H4 (cell line): ENCODE measurements at places on chromosomes 7 and 10. TPM values are rescaled to one million over a fixed set of nuclear protein-coding genes. Genes with fewer than 3 reads are reported as not detected.

GRCh38 chr7:158753900-158754299 lies 49.3 kb upstream of the NCAPG2 start:
- DNase-seq, result no peak

DNA sequence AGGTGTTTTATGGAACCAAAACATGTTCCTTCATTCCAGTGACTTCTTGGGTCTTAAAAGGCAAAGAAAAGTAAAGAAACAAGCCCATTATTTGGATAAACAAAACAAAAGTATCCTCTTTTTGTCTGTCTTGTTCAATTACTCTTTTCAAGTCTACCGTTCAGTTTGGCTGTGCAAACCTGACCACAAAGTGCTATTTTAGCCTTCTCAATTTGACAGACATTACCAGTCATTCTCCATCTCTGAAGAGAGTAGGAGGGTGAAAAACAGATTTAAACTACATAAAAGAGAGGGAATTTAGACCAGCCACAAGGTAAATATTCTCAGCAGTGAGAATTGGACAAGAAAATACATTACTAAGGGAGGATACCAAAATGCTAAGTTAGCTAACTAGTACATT lies 145.2 kb downstream of the GRM3 start:
- DNase-seq, result no peak

Gene STEAP2
- total RNA-seq, result 5.8 and 9.0 TPM in 2 replicates

DNA sequence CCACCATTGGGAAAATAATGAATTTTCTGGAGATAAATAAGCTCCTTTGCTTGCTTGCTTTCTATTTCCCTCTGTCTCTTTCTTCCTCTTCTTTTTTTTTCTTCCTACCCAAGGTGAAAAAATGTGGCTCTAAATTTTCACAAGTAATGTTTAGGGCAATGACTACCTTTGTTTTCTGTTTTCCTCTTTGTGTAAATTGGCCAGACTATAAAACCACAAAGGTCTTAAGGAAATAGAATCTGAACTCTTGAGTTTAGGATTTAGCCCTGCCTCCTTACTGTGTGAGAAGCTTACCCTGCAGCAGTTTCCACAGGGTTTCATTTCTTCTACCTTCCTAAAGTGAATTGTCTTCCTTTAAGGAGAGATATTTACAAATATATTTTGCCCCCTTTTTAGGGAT lies 330.4 kb downstream of the ARL4A start:
- peak; percentile 68 for DNase-seq

- DNase-seq, result peak; percentile 43
Observed at GRCh38 chr7:87318741-87319140, 26.7 kb upstream of the CROT start.

GRCh38 chr10:90308223-90308622 lies 549.6 kb downstream of the HTR7 start:
- DNase-seq, result no peak

Gene CALD1
- total RNA-seq, result 152 and 195 TPM in 2 replicates

DNA sequence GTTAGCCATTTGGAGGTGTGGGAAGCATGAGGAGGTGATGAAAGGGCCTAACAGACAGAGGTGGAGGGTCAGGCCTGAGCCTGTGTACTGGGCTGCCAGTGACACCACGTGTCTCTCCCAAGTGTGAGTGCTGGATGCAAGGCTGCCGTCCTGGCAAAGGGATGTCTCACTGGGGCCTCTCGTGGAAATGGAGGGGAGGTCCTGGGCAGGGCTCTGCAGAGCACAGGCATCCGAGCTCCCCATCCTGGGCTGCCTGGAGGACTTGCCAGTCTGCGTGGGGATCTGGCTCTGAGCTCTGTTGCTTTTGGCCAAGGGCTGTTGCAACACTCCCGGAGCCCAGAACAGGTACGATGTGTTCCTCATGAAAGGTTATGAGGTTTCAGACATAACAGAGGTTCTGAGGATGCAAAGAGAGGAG lies 77.3 kb downstream of the GRK5 start:
- DNase-seq, result no peak

Gene MOGAT3
- not detected in 2 replicates for total RNA-seq

- no peak for DNase-seq
Observed at GRCh38 chr10:114307731-114308130, 68.7 kb downstream of the VWA2 start.

Gene NKX1-2
- 0.02 TPM in 1 of 2 replicates, not detected in the other for total RNA-seq

DNA sequence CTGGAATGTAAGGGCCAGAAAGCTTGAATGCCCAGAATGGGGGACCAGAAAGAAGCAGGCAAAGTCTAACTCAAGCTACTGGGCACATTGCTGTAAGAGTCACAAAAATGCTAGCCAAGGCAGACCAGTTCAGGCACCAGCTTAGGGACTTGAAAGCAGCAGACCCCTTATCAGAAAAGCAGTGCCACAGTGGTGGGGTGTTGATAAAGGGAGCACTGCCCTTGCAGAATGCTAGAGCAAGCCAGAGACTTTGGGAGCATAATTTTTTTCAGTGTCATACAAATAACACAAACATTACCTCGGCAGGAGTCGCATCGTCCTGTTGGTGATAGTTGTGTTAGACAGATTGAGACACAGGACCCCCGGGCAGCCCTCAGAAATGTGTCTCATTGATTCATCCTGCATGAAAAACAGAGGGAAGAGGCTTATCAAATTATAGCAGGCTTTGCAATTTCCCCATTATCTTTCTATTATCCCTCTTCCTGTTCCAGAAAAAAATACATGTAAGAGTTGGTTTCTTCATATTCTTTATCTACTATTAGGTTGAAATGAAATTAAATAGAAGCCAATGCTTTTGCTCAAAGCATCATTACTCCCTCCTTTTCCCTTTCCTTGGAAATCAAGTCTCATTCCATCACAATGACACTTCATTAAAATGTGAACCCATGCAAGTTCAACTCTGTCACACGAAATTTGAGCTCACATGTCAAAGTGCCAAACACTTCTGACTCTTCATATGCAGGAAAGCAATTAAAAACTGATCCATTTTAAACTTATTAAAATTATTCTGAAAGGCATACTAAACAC lies 13.4 kb downstream of the LRRC17 start:
- DNase-seq, result no peak

GRCh38 chr7:43559171-43559945 lies 23.6 kb upstream of the STK17A start:
- DNase-seq, result no peak

DNA sequence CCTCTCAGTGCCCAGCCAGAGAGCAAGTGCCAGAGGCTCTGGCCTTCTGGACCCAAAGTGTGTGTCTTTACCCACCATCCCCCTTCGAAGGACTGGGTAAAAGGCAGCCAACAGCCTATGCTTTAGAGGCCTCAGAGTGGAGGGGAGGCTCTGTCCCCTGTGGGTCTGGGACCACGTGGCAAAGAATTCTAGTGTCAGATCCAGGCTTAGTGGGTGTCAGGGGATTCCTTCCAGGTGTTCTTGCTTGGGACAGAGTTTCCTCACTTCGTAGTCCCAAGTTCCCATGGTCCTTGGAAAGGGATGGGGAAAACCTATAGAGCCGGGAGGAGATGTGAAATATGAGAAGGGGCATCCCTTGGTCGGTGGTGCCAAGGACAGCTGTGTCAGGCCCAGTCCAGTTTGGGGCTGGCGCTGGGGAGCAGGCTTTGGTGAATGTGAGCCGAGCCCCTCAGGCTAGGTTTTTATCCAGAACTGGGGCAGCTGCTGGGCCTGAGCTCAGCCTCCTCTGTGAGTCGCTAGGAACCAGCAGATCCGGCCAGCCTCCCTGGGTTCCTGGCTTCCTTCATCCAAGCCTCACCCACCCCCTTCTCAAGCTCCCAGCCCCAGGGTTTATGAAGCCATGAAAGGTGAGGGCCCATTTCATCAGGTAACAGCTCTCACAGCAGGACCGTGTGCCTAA lies 71.2 kb downstream of the C10orf105 start:
- DNase-seq, result no peak

DNA sequence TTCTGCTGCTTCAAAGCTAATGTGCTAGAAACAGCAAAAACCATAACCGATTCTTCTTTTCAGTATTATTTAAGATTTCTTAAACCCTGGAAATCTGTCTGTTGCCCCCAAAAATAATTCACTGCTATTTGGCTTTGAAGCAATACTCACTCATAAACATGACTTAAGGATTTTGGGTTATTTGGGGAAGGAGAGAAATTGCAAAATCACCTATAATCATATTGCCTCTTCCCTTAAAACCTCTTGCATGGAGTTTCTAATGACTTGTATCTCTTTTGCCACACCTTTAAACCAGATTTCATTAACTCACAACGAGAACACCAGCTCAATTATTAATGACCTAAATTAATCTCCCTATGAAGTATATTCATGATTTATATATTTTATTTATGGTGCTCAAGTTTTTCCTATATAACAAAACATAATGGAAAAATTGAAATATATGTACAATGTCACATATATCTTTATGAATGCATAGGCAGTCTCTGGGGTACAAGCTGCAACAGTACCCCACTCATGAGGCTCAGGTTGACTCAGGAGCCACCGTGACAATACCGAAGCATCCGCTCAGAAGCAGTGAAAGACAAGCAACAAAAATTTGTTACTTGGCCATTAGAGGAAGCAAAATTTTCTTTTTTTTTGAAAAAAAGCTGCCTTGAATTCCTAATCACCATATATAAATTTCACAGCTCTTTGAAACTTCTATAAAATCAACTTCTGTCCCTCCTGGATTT lies 3.0 kb downstream of the NAMPT start:
- DNase-seq, result no peak

GRCh38 chr7:20329389-20330238 lies 1.1 kb upstream of the ITGB8 start:
- peak; percentile 96 for DNase-seq

GRCh38 chr7:21912931-21913780 lies 32.5 kb downstream of the CDCA7L start:
- no peak for DNase-seq

GRCh38 chr10:14063531-14064285 lies 267.0 kb downstream of the FRMD4A start:
- no peak for DNase-seq

GRCh38 chr7:17968791-17969715 lies 28.8 kb upstream of the SNX13 start:
- DNase-seq, result no peak

Gene ADRA2A
- total RNA-seq, result not detected in 2 replicates

DNA sequence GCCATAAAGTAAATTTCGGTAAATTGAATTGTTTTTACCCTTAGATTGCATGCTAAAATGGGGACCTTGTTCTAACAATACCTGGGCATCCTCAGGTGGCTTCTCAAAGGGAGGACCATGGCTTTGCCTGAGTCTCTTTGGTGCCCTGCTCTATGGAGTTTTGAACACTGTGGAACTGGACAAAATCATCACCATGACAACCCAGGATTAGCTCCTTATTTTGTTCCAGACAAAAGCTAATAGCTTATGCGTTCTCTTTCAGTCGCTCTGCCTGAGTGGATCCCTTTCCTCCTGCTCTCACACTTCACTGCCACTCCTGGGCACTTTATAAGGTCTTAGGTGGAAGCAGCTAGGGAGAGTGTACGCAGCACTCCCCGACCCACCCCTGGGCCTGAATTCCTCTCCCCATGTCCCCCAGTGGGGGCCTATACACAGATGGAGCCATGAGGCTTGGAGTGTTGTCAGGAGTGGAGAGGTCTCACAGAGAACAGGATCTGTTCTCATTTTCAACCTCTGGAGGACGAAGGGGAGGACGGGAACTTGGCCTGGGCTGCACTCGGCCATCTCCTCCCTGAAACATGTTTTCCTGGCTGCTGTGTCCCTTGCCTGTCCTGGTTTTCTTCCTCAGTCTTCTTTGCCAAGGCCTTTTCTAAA lies 19.0 kb downstream of the ADCYAP1R1 start:
- no peak for DNase-seq

GRCh38 chr10:131784363-131785120 lies 116.3 kb upstream of the PPP2R2D start:
- DNase-seq, result no peak

DNA sequence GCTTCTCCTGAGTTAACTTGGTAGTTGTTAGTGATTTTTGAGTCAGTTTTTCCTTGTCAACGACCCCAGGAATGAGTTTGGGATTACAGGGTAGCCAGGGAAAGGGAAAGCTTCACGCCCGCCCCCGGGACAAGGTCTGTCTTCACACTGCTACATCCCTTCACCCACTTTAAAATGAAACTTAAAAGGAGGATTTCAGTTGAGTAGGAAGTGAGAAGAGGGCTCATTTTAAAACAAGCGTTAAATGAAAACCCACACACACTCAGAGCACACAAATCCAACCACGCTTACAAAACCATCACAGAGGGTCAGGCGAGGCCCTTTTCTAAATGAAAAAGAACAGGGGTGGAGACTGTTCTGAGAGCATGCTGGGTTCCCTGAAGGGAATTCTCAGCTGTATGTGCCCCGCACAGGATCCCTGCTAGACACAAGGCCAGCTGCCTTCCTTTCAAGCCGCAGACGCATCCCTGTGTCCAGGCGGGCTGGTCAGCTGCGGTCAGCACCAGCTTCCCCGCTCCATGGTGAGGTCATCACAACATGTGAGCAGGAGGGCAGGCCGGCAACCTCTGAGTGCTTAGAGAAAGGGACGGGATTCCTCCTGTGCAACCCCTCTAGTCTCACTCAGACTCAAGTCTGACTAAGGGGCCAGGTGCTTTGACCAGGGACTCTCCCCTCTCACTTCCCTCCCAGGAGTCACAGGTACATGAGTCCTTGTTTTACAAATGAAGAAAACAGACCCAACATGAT lies 111.8 kb downstream of the EGFR start:
- DNase-seq, result no peak

Gene HOXA11
- 0.27 and 0.52 TPM in 2 replicates for total RNA-seq

DNA sequence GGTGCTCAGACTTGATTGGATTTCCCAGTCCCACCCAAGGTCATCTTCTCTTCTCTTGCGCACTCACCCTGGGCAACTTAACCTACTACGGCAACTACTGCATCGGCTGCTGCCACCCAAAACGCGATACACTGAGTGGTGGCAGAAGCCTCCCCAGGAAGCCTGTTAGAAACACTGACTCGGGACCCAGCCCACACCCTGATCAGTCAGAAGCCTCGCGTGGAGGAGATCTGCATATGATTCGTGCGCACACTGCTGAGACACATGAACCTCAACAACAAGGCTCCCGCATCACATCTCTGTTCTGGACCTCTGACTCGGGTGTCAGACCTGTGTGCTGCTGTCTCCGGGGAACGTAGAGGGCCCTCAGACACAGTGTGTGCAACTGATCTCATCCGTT lies 419.5 kb downstream of the PAXIP1 start:
- DNase-seq, result no peak

DNA sequence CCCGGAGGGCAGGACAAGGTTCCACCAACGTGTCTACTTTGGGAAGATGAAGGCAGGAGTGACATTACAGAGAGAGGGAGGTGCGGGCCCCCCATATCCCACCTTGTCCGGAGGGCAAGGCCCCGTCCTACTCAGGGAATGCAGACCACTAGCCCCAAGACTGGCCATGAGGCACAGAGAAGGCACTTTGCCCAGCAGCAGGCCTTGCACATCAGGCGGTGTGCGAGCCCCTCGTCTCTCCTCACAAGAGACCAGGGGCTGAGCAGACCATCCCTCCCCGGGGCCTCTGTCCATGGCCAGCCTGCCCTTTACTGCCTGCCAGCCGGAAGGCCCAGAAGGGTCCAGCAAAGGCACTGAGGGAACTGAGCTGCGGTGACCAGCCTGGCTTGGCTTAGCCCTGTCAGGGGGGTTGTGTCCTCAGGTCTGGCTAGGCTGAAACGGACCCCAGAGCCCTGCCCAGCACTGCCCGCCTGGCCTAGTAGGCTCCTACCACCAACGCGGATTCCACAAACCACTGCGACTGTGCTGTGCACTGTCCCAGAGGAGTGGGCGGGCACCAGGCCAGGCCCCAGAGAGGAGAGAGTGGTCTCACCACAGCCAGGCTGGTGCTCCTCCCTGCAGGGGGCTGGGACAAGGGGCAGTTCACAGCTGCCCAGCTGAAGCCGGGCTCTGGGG lies 16.7 kb downstream of the CAMK2B start:
- no peak for DNase-seq

Gene GPR22
- not detected in 2 replicates for total RNA-seq
